HT-29 (cell line): ENCODE measurements at places on chromosomes 6 and 20.
A peak's percentile ranks its signal among the peaks of the same experiment; 100 is the strongest.

- no peak for DNase-seq
Observed at GRCh38 chr6:133214267-133214666, 26.9 kb upstream of the EYA4 start.

DNA sequence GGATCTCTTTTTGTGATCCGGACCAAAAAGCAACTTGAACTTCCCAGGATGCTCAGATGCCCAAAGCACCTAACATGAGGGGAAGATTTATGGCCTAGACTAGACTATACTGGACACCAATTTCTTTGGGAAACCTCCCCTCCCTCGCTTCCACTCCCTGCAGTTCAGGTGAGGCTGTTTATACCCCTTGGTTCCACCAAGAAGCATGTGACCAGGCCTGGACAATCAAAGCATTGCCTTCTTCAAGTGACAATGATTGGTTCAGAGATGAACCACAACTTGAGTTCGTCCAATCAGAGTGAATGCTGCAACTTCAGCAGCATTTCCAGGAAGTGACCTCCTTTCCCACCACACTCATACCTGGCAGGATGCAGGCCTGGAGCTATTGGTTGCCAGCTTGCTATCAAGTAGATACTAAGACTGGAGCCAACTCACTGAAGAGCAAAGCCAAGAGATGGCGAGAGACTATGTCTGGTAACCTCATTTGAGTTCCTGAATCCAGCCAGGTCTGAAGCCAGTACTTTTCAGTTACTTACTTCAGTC is 45.6 kb upstream of the SLC9A8 start:
- DNase-seq: no peak

DNA sequence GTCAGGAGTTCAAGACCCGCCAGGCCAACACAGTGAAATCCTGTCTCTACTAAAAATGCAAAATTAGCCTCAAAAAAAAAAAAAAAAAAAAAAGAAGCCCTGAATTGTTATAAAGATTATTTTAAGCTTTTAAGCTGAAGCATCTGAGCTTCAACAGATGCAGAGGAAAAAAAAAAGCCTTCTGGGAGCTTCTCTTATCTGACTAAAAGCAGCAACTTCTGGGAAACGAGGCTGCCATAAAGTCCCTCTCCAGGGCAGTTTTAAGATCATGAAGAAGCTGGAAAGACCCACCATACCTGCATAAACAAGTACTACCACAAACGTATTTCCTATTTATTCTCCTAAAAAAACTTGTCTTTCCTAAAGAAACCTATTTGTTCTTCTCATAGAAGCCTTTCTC is 3.6 kb downstream of the SERINC3 start:
- no peak for DNase-seq

DNA sequence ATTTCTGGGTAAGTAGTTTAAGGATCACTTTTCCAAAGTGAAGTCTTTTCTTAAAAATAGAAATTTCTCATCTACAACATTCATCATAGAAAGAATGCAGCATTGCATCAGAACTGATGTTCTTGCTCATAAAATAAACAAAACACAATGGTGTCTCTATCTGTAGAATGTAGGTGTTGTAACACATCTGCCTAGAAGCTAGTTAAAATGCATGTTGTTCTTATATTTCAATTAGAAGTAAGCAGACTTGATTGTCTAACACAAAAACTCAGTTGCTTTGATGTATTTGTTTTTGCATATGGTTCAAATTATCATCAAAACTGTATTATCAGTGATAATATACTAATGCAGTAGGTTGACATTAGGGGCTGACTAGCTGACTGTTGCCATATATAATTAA is 654.7 kb upstream of the FLRT3 start:
- no peak for DNase-seq

GRCh38 chr6:80268865-80269730 is 162.6 kb downstream of the BCKDHB start:
- no peak for DNase-seq

- DNase-seq: no peak
Observed at GRCh38 chr20:33883164-33883563, 72.0 kb downstream of the CHMP4B start.

- no peak for DNase-seq
Observed at GRCh38 chr20:15710636-15711035, 862.6 kb downstream of the KIF16B start.

DNA sequence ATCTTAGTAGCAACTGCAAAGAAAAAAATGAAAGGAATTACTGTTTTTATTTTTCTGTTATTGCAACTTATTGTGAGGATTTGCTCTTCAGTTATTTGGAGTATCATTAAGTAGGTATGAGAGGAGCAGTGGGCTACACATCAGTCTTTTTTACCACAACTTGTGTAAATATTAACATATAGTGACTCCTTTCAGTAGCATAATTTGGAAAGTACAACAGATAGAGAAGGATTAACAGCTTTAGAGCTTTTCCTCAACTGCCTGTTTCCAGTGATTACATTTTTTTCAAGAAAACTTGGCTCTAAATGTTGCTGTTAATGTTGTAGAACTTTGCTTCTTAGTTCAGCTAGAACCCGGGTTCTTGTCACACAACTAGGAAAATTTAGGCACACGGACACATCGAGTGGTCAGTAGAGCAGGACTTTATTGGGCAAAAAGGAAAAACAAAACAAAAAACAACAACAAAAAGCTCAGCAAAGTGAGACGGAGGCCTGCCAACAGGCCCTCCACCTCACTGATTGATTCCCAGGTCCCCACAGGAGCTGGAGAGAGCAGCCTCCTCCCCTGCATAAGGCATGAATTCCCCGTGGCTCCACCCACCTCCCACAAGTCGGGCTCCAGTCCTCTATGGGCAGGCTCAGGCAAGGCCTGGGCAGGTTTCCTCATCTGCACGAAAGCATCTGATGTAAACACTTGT is 75.1 kb downstream of the ADGRG6 start:
- DNase-seq: peak; percentile 61

GRCh38 chr6:56890683-56891429 is 64.1 kb upstream of the BEND6 start:
- no peak for DNase-seq

DNA sequence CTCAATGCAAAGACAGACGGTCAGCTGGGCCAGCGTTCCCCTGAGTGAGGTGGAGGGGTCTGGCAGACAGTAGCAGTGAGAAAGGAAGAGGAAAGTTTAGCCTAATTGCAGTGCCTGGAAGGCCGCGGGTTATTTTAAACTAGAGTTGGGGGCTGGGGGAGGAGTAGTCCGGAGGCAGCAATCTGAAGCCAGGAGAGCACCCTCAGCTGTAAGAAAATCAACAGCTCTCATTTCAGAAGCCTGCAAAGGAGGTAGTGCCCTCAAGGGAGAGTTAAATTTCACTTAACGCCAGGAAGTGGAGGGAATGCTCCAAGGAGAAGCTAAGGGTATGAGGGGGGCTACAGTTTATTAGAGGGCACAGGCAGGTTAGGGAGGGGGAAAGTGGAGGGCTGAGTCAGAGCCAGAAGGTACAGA is 26.9 kb downstream of the RING1 start:
- no peak for DNase-seq

- DNase-seq: peak; percentile 62
Observed at GRCh38 chr6:41705996-41706835, 29.2 kb downstream of the TFEB start.

DNA sequence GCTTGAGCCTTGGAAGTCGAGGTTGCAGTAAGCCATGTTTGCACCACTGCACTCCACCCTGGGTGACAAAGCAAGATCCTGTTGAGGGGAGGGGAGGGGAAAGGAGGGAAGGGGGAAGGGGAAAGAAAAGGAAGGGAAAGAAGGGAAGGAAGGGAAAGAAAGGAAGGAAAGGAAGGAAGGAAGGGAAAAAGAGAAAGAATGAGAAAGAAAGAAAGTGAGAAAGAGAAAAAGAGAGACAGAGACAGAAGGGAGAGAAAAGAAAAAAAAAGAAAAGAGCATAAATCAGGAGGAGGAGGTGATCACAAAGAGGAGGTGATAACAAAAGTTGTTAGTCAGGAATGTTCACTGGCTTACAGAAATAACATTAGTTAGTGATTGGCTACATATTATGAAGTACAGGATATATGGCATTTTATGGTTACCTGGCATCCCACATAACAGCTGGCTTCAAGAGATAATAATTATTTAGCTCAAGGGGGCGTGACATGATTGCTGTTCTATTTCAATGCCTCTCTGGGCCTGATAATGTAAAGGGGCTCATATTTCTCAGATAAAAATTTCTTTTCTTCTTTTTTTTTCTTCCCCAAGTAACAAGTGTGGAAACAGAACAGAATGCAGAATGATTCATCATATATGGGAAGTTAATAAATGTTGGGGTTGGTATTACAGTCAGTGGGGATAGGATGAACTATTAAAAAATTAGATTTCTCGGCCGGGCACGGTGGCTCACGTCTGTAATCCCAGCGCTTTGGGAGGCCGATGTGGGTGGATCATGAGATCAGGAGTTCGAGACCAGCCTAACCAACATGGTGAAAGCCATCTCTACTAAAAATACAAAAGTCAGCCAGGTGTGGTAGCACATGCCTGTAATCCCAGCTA is 27.1 kb downstream of the SAMHD1 start:
- DNase-seq: peak; percentile 25

GRCh38 chr6:40343877-40344565 is 243.1 kb downstream of the LRFN2 start:
- no peak for DNase-seq

DNA sequence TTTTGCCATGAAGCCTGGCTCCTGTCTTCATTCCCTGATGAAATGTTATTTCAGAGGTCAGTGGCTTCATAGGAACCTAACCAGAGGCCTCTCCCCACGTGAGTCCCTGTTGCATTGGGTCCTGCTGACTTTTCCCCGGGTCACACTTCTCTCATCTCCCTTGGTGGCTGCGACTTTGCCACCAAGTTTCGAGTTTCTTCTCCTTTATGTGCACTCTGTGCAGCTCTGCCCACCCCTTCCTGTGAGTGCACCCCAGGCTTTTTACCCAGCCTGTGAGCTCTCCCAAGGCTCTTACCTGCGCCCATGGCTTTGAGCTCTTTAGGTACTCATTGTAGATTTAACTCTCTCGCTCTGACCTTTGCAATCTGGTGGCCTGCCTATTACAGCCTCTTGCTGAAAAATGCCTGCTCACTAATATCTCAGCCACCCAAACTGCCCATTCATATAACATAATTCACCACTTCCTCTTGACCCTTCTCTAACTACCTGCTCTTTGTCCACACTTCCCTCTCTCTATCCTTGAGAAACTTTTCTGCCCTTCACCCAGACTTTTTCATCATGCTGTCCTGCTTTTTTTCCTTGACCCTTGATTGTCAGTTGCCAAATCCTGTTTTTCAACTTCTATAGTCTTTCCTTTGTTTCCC is 105.9 kb downstream of the SASH1 start:
- no peak for DNase-seq

DNA sequence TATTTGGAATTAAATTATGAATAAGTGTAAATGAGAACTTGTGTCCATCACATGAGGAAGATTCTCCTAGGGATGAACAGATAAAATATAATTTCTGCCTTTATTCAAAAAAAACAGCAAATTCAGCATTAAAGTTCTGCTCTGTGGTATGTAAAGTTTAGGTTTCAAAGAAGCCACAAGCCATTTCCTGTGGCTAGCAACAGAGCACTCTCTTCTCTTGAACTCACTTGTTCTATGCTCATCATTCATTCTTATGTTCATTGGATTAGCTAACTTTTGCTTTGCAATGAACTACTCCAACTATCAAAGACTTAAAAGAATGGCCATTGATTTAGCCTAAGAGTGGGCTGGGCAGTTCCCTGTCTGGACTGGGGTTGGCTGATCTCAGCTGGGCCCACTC is 20.8 kb upstream of the SNRPB2 start:
- no peak for DNase-seq

GRCh38 chr6:72677740-72678139 is 55.9 kb downstream of the KCNQ5 start:
- no peak for DNase-seq

DNA sequence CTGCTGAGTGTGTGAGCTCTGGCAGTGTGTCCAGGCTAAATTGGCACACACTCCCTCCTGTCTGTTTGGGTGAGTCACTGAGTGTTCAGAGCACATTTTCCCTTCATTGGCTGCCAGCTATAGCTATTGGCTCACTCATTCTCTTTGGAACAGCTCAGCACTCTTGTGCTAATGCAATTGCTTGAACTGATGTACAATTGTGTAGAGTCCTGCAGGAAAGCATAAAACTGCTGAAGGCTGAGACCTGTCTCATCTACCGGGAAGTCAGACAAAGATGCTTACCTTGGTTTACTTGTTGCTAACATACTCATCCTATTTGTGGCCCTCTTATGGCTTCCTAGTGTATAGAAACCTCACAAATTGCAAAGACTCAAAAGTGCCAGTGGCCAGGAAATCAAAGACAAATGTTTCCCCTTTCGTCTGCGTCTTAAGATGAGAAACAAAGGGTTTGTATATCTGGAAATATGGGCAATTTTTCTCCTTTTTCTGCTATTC is 351.0 kb downstream of the BCKDHB start:
- no peak for DNase-seq

DNA sequence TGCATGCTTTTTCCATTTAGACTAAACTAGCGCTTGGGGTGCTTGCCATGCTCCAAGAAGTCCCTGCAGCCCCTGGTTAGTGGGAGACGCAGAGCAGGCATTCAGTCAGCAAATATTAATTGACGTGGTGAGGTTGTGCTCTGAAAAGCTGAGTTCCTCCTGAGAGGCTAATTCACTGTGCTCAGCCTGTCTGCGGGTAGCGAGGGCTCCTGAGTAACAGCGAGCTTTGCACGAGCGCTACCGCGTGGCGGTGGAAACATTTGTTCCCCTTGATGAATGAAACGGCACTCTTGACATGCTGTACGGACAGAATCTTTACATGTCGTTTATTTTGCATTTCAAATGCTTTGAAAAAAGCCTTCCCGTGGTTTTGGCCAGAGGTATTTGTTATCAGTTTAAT is 170.6 kb upstream of the AGPAT4 start:
- DNase-seq: no peak

- DNase-seq: no peak
Observed at GRCh38 chr6:14964556-14965270, 281.2 kb upstream of the JARID2 start.

GRCh38 chr20:53576586-53577318 is 16.9 kb downstream of the ZNF217 start:
- no peak for DNase-seq

DNA sequence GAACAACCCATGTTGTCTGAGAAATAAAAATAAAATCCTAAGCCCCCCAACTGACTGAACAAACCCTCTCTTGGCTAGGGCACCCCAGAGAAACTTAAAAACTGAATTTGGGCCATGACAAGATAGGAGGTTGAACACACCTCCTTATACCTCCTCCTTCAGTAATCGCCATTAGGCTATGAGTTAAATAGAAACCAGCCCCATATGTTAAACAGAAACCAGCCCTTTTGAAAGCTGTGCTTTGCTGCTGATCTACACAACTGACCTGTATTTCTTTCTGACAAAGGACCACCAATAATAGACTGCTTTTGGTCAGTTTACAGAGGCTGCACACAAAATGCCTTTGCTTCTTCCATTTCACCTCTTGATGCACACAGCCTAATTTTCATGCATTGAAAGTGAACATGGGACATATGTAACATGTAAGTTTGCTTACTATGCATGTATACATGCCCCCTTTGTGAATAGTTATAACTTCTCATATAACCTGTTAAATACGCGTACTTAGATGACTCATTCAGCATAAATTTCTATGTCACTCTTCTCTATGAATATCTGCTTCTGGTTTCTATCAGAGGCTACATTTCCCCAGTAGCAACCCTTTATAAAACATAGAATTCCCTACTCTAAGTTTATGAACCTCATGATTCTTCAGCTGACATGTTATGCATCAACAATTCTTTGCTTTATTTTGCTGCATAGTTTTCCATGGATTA is 462.9 kb downstream of the COL12A1 start:
- DNase-seq: no peak

- DNase-seq: no peak
Observed at GRCh38 chr6:150949526-150949925, 84.0 kb downstream of the MTHFD1L start.

GRCh38 chr6:107246972-107247615 is 131.8 kb upstream of the BEND3 start:
- DNase-seq: no peak
